T-helper 2 cell treated with Interferon-gamma antibody and Interleukin-4, amounts not matched to agents 5 μg/mL and 100 μg/mL, for 36 hours (primary cell): ENCODE measurements at places on chromosomes 1 and 21.

- no peak for DNase-seq
These were observed 364.3 kb upstream of the PTBP2 start for GRCh38 chr1:96357141-96357765.

DNA sequence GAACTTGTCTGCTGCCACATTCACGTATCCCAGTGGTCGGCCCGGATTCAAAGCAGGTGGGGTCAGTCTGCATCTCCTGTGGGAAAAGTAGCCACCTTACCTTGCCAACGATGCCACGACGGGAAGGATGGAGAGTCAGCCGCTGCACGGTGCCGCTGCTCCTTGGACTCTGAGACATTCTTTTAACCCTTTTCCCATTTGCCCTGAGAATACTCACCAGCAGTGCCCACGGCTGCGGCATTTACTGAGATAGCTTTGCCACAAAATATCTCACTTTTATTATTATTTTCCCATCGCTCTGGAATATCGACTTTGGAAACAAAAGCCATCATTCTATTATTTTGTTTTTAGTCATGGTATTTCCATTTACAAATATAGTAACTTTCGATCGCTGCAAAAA lies 15.3 kb upstream of the TTC34 start:
- DNase-seq, result no peak

DNA sequence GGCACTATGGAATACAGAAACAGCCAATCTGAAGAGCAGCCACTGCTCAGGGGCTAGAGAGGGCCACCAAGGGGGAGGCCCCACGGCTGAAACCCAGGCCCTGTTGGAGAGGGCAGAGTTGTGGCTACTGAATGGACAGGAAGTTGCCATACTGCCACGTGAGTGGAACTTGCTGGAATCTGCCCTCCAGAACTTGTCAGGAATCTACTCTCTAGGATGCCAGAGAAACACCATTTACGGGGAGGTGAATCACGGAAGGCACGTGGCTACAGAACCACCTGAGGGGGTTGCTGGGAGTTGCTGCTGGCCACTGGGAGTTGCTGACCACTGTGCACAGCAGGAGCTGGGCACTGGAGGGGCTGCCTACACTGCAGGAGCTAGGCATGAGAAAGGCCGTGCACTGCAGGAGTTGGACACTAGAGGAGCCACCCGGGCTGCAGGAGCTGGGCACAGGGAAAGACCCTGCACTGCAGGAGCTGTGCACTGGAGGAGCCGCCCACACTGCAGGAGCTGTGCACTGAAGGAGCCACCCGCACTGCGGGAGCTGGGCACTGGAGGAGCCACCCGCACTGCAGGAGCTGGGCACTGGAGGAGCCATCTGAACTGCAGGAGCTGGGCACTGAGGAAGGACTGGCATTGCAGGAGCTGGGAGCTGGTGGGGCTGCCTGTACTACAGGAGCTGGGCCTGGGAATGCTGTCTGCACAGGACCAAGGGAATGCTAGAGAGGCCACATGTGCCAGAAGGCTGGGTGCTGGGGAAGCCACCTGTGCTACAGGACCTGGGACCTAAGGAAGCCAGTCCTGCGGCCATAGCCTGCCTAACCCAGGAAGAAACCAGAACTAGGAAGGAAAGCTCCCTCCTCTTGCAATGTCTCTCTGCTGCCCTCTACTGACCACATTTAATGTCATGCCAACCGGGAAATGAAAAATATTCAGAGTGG lies 343.4 kb downstream of the MATN1 start:
- peak; percentile 15 for DNase-seq

- no peak for DNase-seq
These were observed 441.4 kb downstream of the RPS6KC1 start for GRCh38 chr1:213492161-213493041.

DNA sequence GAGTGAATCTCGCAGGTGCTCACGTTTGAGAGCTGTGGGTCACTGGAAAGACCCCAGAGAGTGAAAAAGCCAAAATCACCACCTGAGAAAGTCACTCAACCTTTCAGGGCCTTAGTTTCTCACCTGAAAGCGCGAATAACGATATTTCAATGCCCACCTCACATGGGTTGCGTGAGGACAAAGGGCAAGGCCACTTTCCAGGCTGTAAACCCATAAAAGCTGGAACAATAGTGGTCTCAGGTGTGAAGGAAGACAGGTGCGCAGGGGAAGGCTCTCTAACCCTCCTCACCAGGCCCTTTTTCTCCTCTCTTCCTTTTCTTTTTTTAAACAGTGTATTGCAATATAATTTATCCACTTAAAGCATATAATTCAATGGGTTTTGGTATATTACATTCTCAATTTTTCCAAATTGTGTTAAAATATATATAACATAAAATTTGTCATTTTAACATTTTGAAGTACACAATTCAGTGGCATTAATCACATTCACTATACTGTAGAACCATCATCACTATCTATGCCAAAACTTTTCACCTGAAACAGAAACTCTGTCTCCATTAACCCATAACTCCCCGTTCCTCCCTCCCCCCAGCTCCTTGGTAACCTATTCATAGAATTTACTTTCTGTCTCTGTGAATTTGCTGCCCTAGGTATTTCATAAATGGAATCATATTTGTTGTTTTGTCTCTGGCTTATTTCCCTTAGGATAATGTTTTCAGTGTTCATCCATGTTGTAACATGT lies 118.4 kb upstream of the TNR start:
- DNase-seq, result no peak

- DNase-seq, result no peak
These were observed 341.1 kb downstream of the TGFB2 start for GRCh38 chr1:218686258-218686657.

DNA sequence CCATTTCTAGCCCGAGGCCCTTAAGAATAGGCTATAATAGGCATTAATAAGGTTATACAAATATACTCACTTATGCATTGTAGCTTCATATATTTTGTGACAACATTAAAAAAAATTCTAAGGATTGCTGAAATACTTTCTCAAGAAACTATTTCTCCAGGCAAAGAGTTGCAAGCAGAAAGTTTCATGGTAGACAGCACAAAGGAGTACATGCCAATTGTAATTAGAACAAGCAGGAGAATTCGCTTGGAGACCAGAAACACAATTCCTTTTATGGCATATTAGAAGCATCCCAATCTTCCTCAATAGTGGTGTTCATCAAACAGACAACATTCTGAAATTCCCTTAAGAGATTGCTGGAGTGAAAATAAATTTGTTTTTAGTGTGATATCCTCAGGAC lies 122.8 kb downstream of the CRB1 start:
- no peak for DNase-seq

GRCh38 chr21:37917612-37918011 lies 1.4 kb upstream of the KCNJ6 start:
- no peak for DNase-seq

- DNase-seq, result no peak
These were observed 131.6 kb downstream of the GLUL start for GRCh38 chr1:182259968-182260367.

DNA sequence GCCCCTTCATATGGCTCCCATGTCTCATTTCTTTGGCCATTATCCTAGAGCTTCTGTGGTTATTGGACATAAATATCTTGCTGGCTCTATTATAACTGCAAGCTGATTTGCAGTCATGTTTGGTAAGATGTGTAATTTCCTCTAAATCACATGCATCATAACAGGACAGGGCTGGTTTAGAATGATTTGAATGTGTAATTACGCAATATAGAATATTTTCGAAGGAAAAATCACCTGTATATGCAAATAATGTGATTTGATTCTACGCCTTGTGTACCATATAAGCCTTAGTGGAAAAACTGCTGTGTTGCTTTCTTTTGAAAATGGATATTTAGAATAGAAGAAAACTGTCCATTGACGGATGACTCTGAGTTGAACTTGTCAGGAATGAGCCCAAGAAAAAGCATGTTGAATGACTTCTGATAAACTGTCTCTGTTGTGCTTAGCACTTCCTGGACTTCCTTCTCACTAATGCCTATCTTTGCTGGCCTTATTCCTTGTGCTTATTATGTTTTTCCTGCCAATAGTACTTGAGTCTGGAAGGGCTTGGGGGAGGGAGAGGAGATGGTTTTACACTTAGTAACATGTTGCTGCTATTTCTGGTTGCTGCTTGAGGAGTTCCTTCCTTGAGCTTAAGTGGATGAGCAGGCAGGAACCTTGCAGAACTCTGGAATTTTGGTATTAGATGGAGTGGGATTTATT lies 6.5 kb downstream of the CACHD1 start:
- DNase-seq, result no peak

GRCh38 chr1:233020426-233020825 lies 70.0 kb downstream of the NTPCR start:
- no peak for DNase-seq

DNA sequence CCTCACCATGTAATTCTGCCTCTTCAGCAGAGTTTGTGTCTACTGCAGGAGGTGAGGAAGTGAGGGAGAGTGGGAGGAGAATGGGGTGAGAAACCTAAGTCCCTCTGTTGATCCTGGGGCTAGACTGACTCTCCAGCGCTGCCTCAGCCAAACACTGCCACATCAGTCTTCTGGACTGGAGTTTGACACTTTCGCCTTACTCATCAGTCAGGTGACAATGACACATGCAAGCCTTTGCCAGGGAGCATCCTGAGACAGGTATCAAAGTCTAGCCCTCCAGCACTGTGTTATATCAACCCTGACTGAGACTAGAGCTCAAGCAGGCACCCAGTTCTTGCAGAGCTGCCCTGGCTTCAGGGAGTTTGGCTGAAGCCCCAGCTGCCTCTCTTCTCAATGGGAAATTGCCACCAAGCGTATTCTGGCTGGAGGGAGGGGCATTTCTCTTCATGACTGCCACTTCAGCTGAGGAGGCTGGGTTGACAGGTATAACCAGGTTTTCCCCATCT lies 33.3 kb upstream of the SUCO start:
- no peak for DNase-seq

- no peak for DNase-seq
These were observed 12.1 kb downstream of the C8A start for GRCh38 chr1:56866656-56867055.

GRCh38 chr1:204493145-204493983 lies 1.2 kb downstream of the PIK3C2B start:
- DNase-seq, result no peak

DNA sequence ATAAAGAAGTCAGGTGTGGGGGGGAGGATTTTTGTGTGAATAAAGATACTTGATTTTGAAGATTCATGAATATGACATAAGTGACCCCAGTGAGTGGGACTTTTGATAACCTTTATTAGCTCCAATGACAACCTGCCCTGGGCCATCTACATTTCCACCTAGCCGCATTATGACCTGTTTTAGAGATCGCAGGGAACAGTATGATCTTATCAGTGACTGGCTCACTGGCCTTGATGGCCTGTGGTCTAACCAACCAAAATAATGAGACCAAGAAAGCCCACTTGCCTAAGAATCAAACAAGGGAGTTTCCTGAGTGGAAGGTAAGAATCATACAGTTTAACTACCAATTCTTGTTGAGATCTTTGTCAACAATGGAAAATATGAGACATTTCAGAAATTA lies 1.8 kb downstream of the ELAPOR1 start:
- peak; percentile 62 for DNase-seq

GRCh38 chr1:41572224-41572623 lies 87.7 kb upstream of the EDN2 start:
- no peak for DNase-seq

- no peak for DNase-seq
These were observed 19.6 kb downstream of the OLIG1 start for GRCh38 chr21:33089395-33090119.

GRCh38 chr1:214319938-214320337 lies 39.0 kb downstream of the SMYD2 start:
- DNase-seq, result no peak

- peak; percentile 37 for DNase-seq
These were observed 2.8 kb upstream of the CD1D start for GRCh38 chr1:158177700-158178450.

DNA sequence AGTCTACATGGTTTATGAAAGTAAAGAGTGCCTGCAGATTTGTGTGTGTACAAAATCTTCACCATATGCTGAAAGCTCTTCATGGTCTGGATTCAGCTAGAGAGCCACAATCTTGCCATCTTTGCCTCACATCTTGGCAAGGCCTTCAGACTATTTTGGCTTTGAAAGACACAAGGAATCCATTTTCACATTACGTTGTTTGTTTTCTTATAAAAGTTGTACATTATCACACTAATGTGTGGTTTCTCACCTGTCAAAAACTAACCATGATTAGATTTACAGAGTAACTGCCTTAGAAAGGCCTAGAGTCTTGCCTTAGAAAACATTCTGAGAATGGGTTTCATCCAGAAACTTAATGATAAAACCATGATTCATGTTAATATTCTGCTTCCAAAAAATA lies 494.6 kb downstream of the NEGR1 start:
- no peak for DNase-seq
